ENCODE measurements at places on chromosomes 5 and 9. TPM values are rescaled to one million over a fixed set of nuclear protein-coding genes. Genes with fewer than 3 reads are reported as not detected.

GRCh38 chr5:97243353-97243752 lies 60.3 kb upstream of the RIOK2 start:
- no peaks in the 10 kb centered on the region for H3K4me1 ChIP-seq
- no peak overlapping the region for H3K4me3 ChIP-seq
- H3K27me3 ChIP-seq = no peaks in the 10 kb centered on the region
- no peaks in the 10 kb centered on the region for H3K36me3 ChIP-seq
- DNase-seq = no peak
- no peak overlapping the region for H3K27ac ChIP-seq

GRCh38 chr5:67623078-67623477 lies 426.5 kb upstream of the CD180 start:
- no peak for DNase-seq
- no peaks in the 10 kb centered on the region for H3K36me3 ChIP-seq
- H3K4me1 ChIP-seq = no peaks in the 10 kb centered on the region
- no peak overlapping the region for H3K27ac ChIP-seq
- no peaks in the 10 kb centered on the region for H3K27me3 ChIP-seq

DNA sequence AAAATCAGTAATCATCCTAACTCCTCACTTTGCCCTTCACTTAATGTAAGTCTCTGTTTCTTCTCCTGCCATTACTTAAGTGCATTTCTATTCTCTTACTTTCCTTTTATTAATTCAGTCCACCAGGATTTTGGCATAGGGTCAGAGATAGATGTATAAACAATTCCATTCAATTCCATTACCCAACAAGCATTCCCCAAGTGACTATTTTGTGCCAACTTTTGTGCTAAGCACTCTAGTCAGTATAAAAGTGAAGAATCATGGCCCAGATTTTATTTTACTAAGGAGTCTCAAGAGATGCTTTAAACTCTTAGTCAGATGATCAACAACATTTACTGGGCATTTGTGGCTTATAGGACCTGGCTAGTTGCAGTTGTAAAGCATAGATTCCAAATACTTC lies 159.3 kb downstream of the DMAC1 start:
- H3K4me1 ChIP-seq = no peaks in the 10 kb centered on the region
- no peak for DNase-seq
- H3K4me3 ChIP-seq = no peak overlapping the region
- H3K27ac ChIP-seq = no peak overlapping the region
- no peaks in the 10 kb centered on the region for H3K36me3 ChIP-seq

DNA sequence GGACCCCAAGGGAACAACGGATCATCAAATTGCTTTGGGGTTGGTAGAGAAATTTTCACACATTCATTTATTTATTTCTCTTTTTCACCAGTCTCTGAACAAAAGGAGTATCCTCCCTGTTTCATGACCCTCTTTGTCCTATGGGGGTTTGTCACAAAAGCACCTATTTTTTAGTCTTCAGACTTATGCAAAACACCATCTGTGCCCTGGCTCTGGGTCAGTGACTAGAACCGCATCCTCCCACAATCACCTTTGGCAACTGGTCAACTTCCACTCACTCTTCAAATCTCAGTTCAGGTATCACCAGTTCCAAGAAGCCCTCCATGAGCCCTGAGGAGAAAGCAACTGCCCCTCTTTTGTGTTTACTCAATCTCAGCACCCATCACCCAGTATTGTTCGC lies 395.7 kb downstream of the CDK5RAP2 start:
- H3K27ac ChIP-seq = no peak overlapping the region
- DNase-seq = no peak
- no peaks in the 10 kb centered on the region for H3K27me3 ChIP-seq
- H3K4me3 ChIP-seq = no peak overlapping the region
- no peaks in the 10 kb centered on the region for H3K36me3 ChIP-seq

DNA sequence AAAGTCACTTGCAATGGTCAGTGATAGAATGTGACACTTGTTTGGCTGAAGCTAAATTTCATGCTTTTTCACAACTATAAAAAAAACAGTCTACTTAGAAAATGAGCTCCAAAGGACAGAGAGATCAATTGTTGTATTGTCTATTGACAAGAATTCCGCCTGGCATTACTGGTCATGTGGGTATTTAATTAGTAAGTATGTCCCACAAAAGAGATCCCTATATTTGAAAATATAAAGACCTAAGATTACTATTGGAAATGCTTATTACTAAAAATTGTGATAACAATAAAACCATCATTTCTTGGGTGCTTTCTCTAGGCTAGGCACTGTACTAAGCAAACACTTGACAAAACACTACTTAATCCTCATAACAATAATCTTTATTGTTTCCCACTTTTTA lies 745.2 kb upstream of the C9orf72 start:
- DNase-seq = no peak
- no peaks in the 10 kb centered on the region for H3K36me3 ChIP-seq
- no peak overlapping the region for H3K27ac ChIP-seq
- H3K4me1 ChIP-seq = no peaks in the 10 kb centered on the region
- H3K4me3 ChIP-seq = no peak overlapping the region

DNA sequence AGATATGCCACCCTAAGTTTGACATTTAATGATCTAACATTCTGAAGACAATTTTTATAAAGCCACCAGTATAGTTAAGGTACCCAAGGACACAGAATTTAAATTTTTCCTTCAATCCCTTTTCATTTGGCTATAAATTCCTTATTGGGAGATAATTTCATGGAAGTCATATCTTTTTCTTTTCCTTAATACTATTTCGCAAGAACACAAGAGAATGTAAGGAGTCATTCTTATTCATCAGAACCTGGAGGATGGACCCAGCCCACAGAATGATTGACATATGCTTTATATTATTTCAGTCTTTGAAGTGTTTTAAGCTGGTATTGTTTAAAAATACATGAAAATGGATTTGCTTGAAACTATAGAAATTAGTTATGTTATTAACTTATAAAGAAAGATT lies 79.6 kb downstream of the DROSHA start:
- no peak overlapping the region for H3K27ac ChIP-seq
- DNase-seq = no peak
- peaks cover 74% of the 10 kb centered on the region for H3K36me3 ChIP-seq
- no peak overlapping the region for H3K4me3 ChIP-seq
- H3K4me1 ChIP-seq = no peaks in the 10 kb centered on the region

DNA sequence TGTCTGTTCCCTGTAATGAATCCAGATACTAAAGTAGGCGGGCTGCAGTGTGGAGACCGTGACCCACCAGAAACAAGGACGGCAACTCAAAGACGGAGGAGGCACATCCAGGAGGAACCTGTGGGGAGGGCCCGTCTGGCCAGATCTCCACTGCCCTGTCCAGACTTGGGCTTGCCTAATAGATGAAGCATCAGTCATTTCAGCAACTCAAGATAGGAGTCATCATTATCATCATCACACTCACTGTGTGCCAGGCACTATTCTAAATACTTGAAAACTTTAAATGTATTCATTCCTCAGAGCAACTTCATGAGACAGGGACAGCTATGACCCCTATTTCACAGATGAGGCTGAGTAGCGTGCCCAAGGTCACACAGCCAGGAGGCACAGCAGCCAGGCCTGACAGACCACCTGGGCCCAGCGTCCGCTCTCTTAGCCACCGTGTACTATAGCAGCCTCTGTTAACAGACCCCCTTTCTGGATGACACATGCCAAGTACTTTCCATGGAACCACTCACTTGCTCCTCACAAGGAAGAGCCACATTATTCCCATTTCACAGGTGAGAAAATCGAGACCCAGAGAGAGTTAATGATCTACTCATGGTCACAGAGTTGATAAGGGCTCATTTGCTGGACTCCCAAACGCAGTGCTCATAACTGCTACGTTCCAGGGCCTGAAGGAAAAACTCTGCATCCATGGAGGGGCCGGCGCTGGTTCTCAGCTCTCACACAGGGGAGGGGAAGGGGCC lies 4.9 kb upstream of the IL4 start:
- no peaks in the 10 kb centered on the region for H3K36me3 ChIP-seq
- H3K27me3 ChIP-seq = no peaks in the 10 kb centered on the region
- no peak overlapping the region for H3K27ac ChIP-seq

DNA sequence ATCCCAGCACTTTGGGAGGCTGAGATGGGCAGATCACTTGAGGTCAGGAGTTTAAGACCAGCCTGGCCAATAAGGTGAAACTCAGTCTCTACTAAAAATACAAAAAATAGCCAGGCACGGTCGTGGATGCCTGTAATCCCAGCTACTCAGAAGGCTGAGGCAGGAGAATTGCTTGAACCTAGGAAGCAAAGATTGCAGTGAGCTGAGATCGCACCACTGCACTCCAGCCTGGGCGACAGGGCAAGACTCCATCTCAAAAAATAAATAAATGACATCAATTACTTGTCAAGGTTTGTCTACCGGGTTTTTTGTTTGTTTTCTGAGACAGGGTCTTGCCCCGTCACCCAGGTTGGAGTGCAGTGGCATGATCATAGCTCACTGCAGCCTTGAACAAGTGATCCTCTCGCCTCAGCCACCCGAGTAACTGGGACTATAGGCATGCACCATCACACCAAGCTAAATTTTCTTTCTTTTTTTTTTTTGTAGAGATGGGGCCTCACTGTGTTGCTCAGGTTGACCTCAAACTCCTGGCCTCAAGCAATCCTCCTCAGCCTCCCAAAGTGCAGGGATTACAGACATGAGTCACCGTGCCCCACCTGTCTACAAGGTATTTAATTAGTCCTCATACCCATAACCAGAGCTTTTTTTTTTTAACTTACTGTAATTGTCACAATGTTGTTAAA lies 64.9 kb downstream of the SUSD1 start:
- no peak for DNase-seq
- H3K27me3 ChIP-seq = no peaks in the 10 kb centered on the region
- H3K27ac ChIP-seq = no peak overlapping the region
- H3K4me3 ChIP-seq = no peak overlapping the region

GRCh38 chr5:102628441-102629175 lies 126.5 kb upstream of the PAM start:
- no peak overlapping the region for H3K27ac ChIP-seq
- no peaks in the 10 kb centered on the region for H3K4me1 ChIP-seq
- peaks cover 2% of the 10 kb centered on the region for H3K27me3 ChIP-seq
- H3K36me3 ChIP-seq = no peaks in the 10 kb centered on the region
- H3K4me3 ChIP-seq = no peak overlapping the region

- no peak overlapping the region for H3K4me3 ChIP-seq
- H3K27me3 ChIP-seq = no peaks in the 10 kb centered on the region
- no peak overlapping the region for H3K27ac ChIP-seq
- H3K36me3 ChIP-seq = peaks cover 4% of the 10 kb centered on the region
- DNase-seq = no peak
Observed at GRCh38 chr5:65819905-65820240, 97.9 kb downstream of the NLN start.

GRCh38 chr9:125137200-125137599 lies 6.1 kb downstream of the SCAI start:
- H3K36me3 ChIP-seq = peaks cover 48% of the 10 kb centered on the region
- no peak for DNase-seq
- no peaks in the 10 kb centered on the region for H3K27me3 ChIP-seq
- H3K4me1 ChIP-seq = peaks cover 26% of the 10 kb centered on the region

- peaks cover 2% of the 10 kb centered on the region for H3K27me3 ChIP-seq
- H3K4me1 ChIP-seq = peaks cover 67% of the 10 kb centered on the region
- no peaks in the 10 kb centered on the region for H3K36me3 ChIP-seq
- H3K27ac ChIP-seq = no peak overlapping the region
- no peak overlapping the region for H3K4me3 ChIP-seq
Observed at GRCh38 chr9:76654051-76654461, 110.2 kb upstream of the PCA3 start.

- no peak overlapping the region for H3K27ac ChIP-seq
- no peak for DNase-seq
- peaks cover 4% of the 10 kb centered on the region for H3K27me3 ChIP-seq
- H3K36me3 ChIP-seq = no peaks in the 10 kb centered on the region
- no peak overlapping the region for H3K4me3 ChIP-seq
Observed at GRCh38 chr9:136626066-136626725, 36.5 kb upstream of the EGFL7 start.

DNA sequence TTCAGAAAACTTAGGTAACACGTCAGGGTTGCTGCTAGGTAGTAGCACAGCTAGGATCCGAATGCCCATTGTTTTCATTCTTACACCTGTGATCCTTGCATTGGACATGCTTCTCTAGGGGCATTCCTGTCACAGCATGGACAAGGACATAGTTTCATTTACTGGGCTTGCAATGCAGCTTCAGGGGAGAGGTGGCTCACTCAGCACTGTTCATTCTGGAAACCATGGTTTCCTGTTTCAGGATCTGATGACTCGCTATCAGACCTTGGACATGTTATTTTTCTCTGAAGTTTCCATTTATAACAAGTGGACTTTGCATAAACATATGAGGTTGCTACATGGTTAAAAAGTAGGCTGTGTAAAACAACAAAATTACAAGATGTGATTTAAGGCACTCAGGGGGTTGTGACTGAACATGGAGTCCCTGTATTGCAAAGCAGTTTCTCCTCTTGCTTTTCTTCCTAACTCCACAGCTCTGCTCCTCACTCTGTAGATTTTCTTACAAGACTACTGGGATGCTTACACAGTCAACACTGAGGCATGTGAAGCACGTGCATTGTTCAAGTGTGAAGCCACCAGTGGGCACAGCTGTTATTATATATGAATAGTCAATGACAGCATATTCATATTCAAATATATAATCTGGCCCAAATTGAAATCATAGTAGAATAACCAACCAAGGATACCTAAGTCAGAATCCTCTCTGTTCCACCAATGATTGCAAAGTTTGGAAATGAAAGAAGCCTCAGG lies 66.1 kb upstream of the STK32A start:
- no peak overlapping the region for H3K4me3 ChIP-seq
- peaks cover 4% of the 10 kb centered on the region for H3K4me1 ChIP-seq
- H3K27ac ChIP-seq = no peak overlapping the region
- no peaks in the 10 kb centered on the region for H3K27me3 ChIP-seq
- no peaks in the 10 kb centered on the region for H3K36me3 ChIP-seq

DNA sequence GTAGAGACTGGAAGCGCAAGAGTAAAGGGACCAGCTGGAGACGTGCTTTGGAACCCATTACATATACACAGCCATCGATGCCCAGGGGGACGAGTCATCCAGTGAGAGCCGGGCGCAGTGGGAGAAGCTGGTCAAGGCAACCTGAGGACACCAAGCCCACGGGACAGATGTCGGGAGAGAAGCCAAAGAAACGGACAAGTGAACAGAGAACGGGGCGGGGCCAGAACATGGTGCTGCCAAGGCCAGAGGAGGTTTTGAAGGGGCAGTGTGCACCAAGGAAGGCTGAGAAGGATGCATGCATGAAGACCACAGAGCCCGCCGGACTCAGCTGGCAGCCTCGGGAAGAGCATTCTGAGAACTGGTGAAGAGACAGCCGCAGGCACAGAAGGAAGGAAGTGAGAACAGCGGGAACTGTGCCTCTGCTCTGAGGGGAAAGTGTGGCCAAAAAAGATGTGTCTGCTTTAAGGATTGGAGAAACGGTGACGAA lies 20.3 kb downstream of the CAMSAP1 start:
- peak overlapping the region; percentile 61 for H3K4me3 ChIP-seq
- H3K27me3 ChIP-seq = no peaks in the 10 kb centered on the region
- DNase-seq = no peak

IL3 gene
- total RNA-seq = 140 TPM

SLC4A9 gene
- not detected for total RNA-seq

TSC1 gene
- 29.1 TPM for total RNA-seq

CEL gene
- 2.1 TPM for total RNA-seq

RANBP3L gene
- not detected for total RNA-seq

C7 gene
- not detected for total RNA-seq

ZNF454 gene
- not detected for total RNA-seq

CLIC3 gene
- total RNA-seq = not detected

All from activated T-helper 2 cell treated with anti-CD3 and anti-CD28 coated beads, Interferon-gamma antibody, Interleukin-2, Interleukin-4, amounts not matched to agents 10 μg/mL and 5 μg/mL and 100 μg/mL, durations not matched to agents 14 hours and 24 hours and 36 hours (primary cell).